Suprapubic skin (tissue), 4 donors: ENCODE measurements at places on chromosomes 6 and 20. TPM values are rescaled to one million over a fixed set of nuclear protein-coding genes. Genes with fewer than 3 reads are reported as not detected.
A peak's percentile ranks its signal among the peaks of the same experiment; 100 is the strongest.

ARMH2 gene
- not detected for total RNA-seq

- no peak for DNase-seq
These were observed 244.2 kb upstream of the RIMS1 start for GRCh38 chr6:71642120-71642519.

PHF1 gene
- 57.2 TPM for total RNA-seq

GRCh38 chr6:24719125-24719971 is at the start of gene C6orf62:
Gene C6orf62, minus strand, starts transcription at chr6:24719154. Its CDS starts 486 bp downstream, at chr6:24718668.
- DNase-seq: no peak

DNA sequence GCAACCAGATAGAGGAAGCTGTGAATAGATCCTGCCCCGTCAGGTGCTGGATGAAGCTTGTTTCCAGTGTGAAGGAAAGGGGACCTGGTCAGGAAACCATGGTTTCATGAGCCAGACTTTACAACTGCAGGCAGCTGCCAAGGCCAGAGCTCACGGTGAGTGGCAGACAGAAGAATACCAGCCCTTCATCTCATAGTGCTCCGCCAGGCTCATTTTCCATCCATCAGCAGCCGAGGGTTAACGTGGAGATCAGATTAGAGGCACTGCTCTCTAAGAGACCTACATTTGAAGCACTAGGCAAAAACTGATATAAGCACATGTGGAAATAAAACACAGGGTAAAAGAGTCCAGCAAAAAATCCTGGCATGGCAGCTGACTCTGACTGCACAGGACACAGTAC is 172.4 kb downstream of the CD24 start:
- DNase-seq: no peak

GPR6 gene
- not detected for total RNA-seq

- DNase-seq: no peak
These were observed 5.7 kb downstream of the C20orf204 start for GRCh38 chr20:64041781-64042053.

GRCh38 chr6:65964261-65964660 is 257.2 kb upstream of the EYS start:
- no peak for DNase-seq

DNA sequence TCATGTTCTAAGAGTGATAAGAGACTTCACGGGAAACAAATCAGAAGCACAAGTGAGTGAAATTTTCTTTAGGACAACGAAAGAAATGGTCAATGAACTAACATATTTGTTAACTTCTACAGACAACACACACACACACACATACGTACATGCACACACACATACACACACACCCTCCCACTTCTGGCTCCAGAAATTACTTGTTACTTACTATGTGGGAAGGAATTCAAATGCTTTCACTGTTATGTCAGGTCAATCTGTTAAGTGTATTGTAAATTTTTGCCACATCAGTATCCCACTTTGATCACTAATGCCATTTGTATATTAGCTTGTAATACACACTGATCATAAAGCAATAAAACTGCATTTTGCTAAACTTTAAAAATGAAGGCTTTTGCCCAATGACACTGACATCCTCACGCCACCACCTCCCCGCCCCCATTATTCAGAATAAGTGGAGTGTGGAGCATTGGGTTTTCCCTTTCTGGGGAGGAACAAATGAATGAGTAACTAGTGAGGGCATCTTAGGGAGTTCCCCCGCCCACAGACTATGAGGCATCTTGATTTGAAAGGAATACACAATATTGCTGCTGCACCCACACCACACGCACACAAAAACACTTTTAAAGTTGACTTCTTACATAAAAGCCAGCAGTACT is 76.2 kb downstream of the ATXN1 start:
- DNase-seq: no peak

GRCh38 chr6:106972500-106972899 is 2.0 kb downstream of the CD24 start:
- no peak for DNase-seq

GRCh38 chr6:14337152-14337551 is 219.6 kb downstream of the CD83 start:
- DNase-seq: no peak

- no peak for DNase-seq
These were observed 62.7 kb downstream of the DZANK1 start for GRCh38 chr20:18404172-18404571.

DNA sequence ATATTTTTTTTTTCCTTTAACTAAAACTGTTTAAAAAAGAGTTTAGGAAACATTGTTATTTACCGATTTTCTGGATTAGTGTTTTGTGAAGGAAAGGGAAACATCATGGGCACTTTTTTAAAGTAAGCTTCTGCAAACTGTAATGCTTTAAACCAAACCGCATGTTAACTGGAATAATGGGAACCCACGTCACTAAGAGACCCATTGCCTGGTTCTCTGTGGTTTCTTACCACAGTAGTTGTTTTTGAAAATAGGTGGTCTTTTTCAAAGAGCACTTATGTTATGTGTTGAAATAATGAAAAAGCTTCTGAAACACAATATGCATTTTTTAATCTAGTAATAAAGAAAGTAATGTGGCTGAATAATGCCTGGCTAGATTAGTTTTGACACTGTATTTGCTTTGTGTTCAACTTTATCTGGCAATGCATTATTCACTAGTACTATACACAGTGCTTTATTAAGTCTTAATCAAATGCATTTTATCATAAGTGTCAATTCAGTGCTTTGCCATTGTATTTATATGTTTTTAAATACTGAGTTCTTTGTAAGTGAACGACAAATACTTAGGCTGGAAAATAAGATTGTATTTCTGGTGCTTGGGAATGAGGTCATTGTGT is 754.1 kb upstream of the FLRT3 start:
- no peak for DNase-seq

DNA sequence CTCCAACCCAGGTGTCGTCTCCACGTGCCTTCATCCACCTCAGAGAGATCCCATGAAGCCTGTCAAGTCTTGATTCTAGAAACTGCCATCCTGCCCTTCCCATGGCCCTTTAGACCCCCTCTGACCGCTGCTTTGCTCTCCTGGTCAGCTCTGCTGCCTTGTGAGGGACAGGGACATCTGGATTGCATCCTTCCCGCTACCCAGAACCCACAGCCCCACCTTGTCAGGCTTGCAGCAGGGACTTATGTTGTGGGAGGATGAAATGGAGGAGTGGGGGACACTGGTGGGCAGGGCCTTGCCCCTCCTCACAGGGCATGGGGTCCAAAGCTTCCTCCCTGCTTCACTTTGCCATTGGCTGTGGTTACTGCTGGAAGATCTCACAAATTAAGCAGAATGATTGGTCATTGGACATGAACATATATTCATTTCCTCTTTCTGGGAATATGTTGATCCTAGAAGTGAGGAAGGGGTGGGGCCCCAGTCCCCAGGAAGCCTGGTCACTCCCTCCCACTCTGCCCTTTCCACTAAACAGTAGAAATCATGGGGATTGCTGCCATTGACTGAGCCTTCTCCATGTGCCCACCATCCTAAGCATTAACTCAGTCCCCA is 4.5 kb downstream of the GLP1R start:
- peak; percentile 37 for DNase-seq

MOCS3 gene
- 4.5 TPM for total RNA-seq

- peak; percentile 25 for DNase-seq
These were observed 20.6 kb downstream of the FOXC1 start for GRCh38 chr6:1630212-1630770.

- DNase-seq: no peak
These were observed 121.4 kb upstream of the ADGRF1 start for GRCh38 chr6:47163536-47163935.

DNA sequence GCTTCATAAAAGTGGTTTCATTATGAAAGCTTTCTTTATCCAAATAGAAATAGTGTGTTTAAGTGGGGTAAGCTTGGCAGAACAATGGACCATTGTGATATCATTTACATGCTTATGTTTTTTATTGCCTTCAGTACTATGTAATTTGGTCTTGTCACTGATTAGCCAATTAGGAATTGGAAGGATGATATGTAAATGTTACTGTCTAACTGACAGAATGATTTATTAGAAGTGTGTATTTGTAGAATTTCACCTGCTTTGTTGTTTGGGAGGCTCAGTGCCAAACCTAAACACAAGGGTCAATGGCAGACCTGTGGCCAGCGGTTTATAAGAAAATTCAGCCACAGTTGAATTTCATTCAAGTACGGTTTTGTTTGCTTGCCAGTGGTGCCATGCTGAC is 39.0 kb downstream of the AIG1 start:
- DNase-seq: no peak

CNR1 gene
- total RNA-seq: 3.7 TPM

GRCh38 chr20:58752565-58752964 is 60.0 kb downstream of the NPEPL1 start:
- no peak for DNase-seq

ABHD16B gene
- not detected for total RNA-seq

GRCh38 chr6:6660339-6661045 is 72.0 kb downstream of the LY86 start:
- no peak for DNase-seq

- no peak for DNase-seq
These were observed 48.8 kb upstream of the EPB41L1 start for GRCh38 chr20:36105711-36106226.

DNA sequence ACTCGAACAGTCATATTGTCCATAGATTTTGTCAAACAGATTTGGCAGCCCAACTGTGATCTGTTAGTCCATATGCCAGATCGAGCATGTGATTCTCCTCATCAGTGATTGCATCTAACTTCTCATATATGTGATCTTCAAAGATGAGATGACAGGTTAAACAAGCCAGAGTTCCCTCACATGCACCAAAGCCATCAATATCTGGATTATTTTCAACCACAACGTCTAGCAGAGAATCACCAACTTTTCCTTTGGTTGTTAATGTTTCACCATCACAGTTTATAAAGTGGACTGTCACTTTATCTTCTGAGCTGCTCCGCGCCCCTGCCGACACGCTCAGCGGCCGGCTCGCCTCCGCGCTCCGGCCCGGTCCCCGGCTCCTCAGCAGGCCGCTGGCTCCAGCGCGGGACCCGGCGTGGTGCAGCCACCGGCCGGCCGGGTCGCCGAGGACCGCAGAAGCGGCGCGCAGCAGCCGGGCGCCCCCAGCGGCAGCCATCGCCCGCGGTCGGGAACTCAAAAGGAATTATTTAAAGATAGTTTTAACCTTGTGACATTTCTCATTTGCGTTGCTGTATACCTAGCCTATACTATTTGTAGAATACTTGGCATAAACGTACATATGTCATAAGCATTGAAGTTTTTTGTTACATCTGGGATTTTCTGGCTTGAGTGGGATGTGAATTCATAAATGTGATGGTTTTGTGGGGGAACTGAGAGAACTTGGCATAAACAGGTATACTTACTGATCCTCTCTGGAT is 40.1 kb upstream of the DYNLRB1 start:
- DNase-seq: no peak

- DNase-seq: no peak
These were observed 78.1 kb downstream of the RTN4IP1 start for GRCh38 chr6:106551155-106551554.

DNA sequence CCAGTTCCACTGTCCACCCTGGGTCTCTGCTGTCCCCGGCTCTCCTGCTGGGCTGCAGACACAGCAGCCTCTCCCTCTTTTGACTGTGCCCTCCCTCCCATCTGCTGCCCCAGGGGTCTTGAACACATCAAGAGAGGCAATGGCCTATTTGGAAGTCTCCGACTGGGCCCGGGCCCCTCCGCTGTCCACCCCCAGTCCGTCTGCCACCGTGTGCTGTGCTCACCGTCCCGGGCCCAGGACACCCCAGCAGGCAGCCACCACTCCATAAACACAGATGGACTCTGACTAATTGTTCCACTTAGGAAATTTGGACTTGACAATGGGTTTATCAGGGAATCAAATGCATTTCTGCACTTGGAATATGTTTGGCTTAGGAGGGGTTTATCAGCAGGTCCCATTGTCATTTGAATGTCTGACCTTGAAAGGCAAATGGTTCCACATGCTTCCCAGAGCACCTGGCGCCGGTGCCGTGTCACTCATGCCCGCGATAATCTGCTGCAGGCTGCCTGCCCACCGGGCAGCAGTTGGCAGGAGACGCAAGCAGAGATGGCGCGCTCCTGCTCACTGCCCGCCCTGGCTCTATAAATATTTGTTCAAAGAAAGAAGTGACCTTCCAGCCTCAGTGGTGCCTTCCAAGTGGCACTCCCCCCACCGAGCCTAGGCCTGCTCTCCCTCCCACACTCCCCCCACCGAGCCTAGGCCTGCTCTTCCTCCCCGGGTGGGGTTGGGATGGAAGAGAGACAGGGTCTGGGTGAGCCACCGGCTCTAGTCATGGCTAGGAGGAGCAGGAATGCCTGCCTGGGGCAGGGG is 18.8 kb upstream of the FRMD1 start:
- no peak for DNase-seq

RAET1L gene
- 2.5 TPM for total RNA-seq

PHACTR1 gene
- total RNA-seq: 5.1 TPM

- DNase-seq: no peak
These were observed 224.8 kb upstream of the MAP3K7 start for GRCh38 chr6:90811596-90812226.

DNA sequence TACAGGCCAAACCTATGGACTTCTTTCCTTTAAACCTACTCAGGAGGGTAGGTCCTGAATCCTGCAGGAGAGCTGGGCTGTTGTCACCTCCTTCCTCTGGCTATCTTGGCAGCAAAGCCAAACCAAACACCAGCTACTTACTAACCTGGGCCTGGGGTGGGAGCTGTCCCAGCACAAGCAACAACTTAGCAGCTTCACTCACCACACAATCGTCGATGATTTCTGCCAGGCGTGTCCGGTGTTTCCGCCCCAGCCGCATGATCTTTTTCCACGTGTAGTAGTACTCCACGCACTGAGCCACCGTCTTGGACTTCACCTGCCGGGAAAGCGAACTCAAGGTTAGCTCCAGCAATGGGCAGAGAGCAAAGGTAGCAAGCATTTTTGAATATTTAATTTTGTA is 25.4 kb upstream of the MRPS10 start:
- no peak for DNase-seq

MCCD1 gene
- total RNA-seq: not detected

DNA sequence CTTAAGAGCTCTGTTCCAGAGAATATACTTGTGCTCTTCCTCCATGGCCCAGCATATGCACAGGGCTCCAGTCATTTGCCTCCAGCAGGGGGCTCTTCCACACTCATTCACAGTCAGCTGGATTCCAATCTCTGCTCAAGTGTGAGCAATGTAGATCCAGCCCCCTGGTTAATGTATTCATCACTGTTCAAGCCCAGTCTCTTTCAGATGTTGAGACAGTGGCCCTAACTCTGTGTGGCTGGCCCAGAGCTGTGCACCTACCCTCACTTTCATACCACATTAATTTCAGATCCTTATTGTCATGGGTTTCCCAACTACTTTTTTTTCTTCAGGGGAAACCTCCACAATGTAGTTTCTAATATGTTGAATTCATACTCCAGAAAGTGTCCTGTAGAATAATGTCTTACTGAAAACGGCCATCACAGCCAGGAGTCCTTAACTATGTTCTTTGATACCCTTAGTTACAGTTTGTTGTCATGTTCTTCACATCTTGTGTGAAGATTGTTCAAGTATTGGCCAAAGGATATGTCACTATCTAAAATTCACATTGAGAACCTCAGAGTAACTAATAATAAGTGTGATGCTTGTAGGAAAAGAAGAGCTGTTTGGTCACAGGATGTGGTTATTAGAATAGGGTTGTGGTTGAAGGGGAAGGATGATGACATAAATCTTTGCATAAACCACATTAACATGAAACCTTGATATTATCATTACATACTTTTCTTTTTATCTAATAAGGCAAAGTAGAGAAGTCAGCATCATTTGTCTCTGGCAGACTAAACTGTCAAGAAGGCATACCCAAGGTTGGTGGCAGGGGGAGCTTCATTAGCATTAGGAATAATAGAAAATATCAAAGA is 14.4 kb upstream of the HLA-DQA1 start:
- no peak for DNase-seq

SLC35F1 gene
- total RNA-seq: 0.89 TPM

- no peak for DNase-seq
These were observed 362 bp upstream of the TMX4 start for GRCh38 chr20:8019998-8020247.

GRCh38 chr20:57882451-57883161 is 172.8 kb upstream of the PMEPA1 start:
- DNase-seq: no peak

BPIFB1 gene
- total RNA-seq: not detected

DEFB126 gene
- not detected for total RNA-seq
